ENCODE measurements at places on chromosomes 13 and 19.

DNA sequence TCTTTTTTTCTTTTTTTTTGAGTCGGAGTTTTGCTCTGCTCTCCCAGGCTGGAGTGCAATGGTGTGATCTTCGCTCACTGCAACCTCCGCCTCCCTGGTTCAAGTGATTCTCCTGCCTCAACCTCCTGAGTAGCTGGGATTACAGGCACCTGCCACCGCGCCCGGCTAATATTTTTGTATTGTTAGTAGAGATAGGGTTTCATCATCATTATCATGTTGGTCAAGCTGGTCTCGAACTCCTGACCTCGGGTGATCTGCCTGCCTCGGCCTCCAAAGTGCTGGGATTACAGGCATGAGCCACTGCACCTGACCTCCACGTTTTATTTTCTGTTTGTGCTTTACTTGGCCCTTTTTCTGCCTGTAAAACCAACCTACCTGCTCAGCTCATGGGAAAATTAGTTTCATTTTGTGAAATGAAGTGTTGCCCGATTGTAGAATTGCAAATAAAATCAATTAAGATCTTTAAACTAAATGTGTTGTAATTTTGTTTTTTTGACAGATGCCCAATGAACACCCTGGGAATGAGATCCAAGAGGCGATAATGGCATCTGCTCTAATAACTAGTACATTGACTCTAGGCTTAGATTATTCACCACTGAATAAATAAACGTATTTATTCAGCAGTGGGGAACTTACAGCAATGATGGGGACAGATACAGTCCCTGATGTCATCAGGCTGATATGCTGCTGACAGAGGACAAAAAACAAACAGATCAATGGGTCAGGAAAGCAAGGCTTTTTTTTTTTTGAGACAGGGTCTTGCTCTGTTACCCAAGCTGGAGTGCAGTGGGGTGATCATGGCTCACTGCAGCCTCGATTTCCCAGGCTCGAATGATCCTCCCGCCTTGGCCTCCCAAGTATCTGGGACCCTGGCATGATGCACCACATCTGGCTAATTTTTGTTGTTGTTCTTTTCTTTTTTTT, 2.2 kb upstream of the RAB11B start:
- no peak for DNase-seq

DNA sequence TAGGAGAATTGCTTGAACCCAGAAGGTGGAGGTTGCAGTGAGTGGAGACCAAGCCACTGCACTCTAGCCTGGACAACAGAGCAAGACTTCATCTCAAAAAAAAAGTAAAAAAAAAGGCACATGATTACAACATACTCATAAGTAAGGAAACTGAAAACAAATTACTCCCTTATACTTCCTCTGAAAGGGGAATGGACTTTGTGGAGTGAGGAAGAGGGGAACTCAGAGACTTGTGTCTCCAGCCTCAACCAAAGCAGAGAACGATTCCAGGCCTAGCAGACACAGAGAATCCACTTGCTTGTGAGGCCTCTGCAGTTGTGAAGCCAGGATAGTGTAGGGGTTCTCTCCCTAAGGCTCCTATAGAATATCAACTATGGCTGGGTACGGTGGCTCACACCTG, 4.3 kb upstream of the LATS2 start:
- DNase-seq: no peak

GRCh38 chr13:28451482-28452217, 43.3 kb downstream of the FLT1 start:
- DNase-seq: no peak

DNA sequence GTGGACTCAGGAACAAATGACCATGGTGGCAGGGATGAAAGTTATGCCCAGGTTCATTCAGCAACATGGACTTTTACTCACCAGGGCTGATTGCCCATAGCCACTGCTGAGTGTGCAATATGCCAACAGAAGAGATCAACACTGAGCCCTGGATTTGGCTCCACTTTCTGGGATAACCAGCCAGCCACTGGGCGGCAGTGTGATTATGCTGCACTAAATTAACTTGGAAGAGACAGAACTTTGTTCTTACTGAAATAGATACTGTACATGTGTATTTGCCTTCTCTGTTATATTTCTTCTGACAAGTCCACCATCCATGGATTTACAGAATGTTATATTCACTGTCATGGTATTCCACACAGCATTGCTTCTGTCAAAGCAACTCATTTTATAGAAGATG, 257.4 kb downstream of the TDRD3 start:
- DNase-seq: no peak

- DNase-seq: peak; percentile 47
These were observed 19.6 kb upstream of the B3GNT3 start for GRCh38 chr19:17775245-17775927.

GRCh38 chr13:107865643-107866031, 349.7 kb downstream of the LIG4 start:
- DNase-seq: no peak

DNA sequence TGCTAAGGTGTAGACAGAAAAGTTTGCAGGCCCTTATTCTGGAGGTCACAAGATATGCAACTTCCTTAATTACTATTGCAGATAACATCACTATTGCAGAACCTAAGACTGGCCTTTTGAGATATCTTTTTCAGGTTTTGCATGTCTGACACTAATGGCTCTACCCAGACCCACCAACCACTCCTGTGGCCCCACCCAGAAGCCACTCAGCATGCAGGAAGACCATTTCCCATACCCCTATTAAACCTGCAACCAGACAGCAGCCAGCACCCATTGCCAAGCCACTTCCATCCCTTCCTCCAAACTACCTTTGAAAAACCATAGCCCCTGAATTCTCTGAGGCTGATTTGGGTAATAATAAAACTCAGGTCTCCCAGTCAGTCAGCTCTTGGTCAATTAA, 297.6 kb downstream of the SLITRK6 start:
- DNase-seq: no peak

DNA sequence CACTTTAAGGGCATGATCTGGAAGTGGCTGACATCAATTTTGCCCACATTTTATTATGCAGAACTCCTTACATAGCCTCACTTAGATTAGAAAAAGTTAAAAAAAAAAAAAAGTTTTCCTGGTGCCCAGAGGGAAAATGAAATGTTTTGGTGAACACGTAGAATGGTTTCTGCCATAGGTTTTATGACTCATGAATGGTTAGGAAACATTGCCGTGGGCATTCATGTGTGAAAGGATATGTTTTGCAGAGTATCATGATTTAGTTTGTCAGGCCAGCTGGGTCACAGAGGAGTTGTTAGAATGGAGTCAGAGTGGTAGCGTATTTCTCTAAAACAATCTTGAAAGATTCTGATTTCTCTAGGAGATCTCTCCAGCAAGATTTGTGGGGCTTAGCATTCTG, 133.8 kb downstream of the MRPL57 start:
- DNase-seq: no peak

DNA sequence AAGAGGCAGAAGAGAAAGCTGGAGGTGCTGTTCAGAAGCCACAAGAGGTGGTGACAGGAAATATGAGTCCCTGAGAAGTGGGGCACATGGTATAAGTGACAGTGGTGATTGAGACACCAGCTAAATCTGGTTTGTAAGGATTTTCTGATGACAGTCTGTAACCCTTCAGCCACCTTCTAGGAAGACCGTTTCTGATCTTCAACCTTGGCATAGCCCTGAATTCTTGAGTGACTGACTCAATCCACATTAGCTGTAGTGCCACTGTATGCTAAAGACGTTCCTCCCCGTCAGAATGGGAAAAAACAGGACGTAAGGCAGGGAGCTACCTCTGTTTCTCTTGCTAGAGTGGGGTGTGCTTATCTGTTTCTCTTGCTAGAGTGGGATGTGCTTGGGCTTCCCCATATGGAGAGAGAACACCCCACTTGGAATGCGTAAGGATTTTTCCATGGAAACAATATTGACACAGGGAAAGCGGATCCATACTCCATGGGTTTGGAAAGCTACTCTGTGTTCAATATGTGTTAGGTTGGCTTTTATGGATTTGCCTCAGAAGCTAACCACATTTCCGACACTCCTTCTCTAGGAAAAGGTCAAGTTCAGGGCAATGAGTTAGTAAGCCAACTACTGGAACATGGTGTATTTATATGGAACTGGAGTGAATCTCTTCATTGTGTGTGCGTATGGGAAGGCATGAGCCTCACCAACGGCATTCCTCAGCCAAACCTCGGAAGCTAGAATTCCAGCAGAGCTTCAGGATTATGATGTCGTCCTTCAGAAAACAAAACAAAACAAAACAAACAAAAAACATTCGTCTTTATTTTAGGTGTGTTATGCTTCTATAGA, 948.8 kb upstream of the SLC10A2 start:
- no peak for DNase-seq

GRCh38 chr19:3506384-3507340, 551 bp downstream of the FZR1 start:
- DNase-seq: peak; percentile 68

- DNase-seq: no peak
These were observed 106.4 kb downstream of the INSR start for GRCh38 chr19:7187605-7188339.

- no peak for DNase-seq
These were observed 1291.0 kb upstream of the SLC10A2 start for GRCh38 chr13:104357174-104357573.

GRCh38 chr19:43634068-43634467, 5.6 kb downstream of the CADM4 start:
- no peak for DNase-seq

GRCh38 chr19:51754109-51754508, 2.4 kb upstream of the FPR1 start:
- no peak for DNase-seq

DNA sequence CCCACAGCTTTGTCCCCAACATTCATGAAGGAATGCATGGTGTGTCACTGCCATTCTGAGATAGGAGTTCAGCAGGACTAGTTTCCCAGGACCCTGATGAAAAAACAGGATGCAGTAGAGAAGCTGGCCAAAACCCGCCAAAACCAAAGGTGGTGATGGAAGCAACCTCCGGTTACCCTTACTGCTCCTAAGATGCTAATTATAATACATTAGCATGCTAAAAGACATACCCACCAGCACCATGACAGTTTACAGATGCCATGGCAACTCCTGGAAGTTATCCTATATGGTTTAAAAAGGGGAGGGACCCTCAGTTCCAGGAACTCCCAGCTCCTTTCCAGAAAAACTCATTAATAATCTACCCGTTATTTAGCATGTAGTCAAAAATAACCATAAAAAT, 59.9 kb upstream of the KCTD15 start:
- DNase-seq: no peak

GRCh38 chr19:8569066-8569771, 8.0 kb downstream of the MYO1F start:
- DNase-seq: peak; percentile 85

DNA sequence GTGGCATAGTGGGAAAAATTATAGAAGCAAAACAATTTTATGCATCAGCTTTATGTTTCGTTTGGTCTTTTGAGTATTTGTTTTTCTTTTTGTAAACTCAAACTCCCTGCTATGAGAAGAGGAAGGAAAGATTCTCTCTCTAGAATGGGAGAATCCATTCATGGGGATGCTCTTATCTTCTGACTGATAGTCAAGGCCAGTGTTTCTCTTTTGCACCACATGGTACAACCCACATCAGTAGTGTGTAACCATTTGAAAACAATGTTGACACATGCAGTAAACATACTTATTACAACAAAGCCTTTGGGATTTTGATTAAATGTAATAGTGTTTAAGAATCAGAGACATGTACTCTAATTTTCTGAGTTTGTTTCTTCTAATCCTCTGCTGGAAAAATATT, 490.5 kb downstream of the MYO16 start:
- DNase-seq: no peak

DNA sequence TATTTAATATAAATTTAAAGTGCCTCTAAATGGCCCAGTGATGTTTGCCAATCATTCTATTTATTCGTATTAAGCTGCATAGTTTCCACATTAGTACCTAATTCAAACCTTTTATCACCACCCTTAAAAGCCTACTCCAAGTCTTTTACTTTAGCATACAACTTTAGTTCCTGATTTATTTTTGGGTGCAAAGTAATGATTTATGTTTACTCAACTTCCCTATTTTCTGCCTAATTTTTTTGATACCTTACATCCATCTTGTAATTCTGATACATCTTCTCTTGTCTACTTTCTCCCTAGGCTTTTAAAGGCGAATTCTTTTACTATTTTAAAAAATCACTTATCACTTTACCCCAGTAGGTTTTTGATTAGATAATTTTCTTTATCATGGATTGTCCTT, 2651.1 kb upstream of the PCDH20 start:
- DNase-seq: no peak

GRCh38 chr19:17209126-17210036, 5.8 kb upstream of the USE1 start:
- peak; percentile 51 for DNase-seq

Data from CD4-positive, alpha-beta T cell treated with Interleukin-17A for 1 hour (primary cell).